SK-N-MC (cell line): ENCODE measurements at places on chromosomes 3 and 15.

GRCh38 chr3:117939425-117940027 lies 1095.1 kb downstream of the IGSF11 start:
- DNase-seq, result no peak

GRCh38 chr3:170962411-170962810 lies 54.0 kb upstream of the EIF5A2 start:
- no peak for DNase-seq

GRCh38 chr3:138890555-138891187 lies 55.9 kb upstream of the PIK3CB start:
- DNase-seq, result no peak

DNA sequence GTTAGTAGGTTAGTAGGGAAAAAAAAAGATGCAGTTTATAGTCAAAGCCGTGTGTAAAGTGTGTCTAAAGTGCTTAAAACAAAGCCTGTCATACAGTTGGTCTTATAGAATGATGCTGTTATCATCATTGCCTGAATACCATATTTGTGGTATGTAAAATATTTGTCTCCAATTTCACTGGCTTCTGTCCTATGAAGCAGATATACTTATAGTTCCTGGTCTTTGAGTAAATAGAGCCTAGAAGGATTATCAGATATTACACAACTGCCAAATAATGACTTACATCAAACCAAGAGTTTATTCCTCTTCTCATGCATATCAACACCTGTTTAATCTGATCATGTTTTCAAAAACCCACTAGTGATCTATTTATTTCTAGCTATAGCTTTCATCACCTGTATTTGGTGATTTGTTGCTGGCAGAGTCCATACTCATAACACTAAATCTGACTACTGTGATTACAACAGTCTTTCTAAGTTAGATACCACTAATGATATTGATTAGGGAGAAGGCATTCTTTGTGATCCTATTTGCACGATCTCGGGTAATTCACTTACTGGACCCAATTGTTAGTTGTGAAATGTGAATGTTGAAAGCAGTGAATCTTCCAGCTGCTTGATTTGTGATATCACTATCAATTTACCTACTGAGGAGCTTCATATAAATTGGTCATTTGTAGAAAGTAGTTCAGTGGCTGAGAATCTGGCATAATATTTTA lies 413.7 kb downstream of the LPP start:
- DNase-seq, result no peak

DNA sequence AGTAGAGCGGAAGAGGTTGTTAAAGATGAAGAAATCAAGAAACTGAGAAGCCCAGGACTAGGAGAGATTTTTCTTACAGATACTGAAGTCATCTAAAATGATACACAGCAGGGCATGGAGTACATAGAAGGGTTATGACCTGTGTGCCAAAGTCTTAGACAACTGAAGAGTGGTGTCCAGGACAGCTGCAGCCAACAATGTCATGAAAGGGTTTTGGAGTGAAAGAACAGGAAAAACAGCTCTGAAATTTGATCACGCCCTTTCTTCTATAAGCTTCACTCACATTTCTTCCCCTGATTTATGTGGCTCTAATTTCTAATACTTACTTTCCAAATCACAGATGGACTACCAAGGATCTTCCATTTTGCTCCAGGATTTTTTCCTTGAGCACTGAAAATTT lies 3.0 kb downstream of the CFAP20DC start:
- DNase-seq, result no peak

GRCh38 chr15:85755471-85755870 lies 39.3 kb downstream of the KLHL25 start:
- no peak for DNase-seq

DNA sequence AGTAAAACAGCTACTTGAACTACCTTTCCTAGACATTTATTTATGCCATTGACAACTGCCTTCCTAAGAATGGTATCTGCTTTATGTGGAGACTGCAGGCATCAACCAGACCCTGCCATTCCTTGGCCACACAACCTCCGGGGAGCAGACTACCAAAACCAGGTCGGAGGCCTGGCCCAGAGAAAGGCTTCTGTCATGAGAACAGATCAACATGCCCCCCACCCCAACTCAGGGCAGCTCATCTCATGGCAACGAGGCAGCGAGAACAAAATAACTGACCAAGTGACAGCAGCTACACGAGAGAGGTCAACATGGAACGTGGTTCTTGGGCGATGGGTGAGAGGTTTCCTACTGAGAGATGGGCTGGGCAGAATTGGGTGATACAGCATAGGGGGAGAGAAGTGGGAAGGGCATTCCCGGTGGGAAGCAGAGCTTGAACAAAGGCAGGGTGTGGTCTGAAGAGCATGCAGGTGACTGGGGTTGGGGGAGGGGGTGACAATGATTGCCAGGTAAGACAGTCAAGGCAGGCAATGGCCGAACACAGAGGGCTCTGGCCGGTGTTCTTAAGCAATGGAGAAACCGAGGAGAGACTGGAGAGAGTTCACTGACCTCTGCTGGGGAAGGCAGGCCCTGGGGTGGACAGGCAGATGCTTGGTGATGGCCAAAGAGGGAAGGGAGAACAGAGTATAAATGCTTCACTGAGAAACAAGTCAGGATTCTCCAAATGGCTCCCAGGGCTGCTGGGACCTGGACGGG lies 33.9 kb downstream of the CCDC12 start:
- DNase-seq, result no peak

- DNase-seq, result no peak
Measured at GRCh38 chr15:23546158-23546557, 19.3 kb upstream of the MKRN3 start.

DNA sequence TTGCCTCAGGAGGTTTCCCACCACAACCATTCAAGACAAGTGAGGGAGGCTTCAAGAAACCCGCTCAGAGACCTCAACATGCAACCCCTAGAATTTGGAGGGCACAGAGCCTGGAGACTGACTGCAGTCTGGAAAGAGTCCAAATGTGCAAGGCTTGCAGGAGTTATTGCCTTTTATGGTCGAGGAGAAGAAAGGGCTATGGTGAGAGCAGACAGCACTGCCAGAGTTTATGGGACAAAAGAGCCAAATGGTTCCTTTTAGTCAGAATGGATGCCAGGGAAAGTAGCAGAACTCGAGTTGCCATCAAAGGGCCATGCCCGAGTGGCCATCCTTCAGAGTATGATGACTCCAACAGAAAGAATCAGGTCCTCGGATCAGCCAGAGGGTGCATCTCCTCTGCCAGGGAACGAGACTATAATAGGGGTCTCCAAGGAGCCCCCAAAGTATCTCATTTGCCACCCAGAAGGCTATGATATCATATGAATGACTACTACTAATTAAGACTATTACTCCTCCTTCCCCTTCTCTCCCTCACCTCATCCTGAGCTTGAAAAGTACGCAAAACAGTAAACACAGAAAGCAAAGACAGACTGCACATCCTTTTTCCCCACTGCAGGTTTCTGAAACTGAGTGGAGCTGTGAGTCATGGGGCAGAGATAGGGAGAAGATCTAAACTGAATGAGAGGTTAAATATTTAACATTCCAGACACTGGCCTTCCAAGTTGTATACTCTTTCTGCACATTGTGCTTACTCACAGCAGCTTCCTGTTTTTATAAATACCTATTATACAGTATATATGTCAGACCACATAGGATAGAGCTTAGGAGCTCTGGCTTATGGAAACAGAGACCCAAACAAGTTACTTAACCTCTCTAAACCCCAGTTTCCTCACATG lies 33.9 kb upstream of the TMCO5A start:
- DNase-seq, result no peak

GRCh38 chr15:91624353-91624968 lies 229.0 kb upstream of the SLCO3A1 start:
- DNase-seq, result no peak

GRCh38 chr15:57821826-57822225 lies 115.3 kb downstream of the POLR2M start:
- no peak for DNase-seq

- no peak for DNase-seq
Measured at GRCh38 chr15:51160484-51160883, 65.8 kb upstream of the TNFAIP8L3 start.

DNA sequence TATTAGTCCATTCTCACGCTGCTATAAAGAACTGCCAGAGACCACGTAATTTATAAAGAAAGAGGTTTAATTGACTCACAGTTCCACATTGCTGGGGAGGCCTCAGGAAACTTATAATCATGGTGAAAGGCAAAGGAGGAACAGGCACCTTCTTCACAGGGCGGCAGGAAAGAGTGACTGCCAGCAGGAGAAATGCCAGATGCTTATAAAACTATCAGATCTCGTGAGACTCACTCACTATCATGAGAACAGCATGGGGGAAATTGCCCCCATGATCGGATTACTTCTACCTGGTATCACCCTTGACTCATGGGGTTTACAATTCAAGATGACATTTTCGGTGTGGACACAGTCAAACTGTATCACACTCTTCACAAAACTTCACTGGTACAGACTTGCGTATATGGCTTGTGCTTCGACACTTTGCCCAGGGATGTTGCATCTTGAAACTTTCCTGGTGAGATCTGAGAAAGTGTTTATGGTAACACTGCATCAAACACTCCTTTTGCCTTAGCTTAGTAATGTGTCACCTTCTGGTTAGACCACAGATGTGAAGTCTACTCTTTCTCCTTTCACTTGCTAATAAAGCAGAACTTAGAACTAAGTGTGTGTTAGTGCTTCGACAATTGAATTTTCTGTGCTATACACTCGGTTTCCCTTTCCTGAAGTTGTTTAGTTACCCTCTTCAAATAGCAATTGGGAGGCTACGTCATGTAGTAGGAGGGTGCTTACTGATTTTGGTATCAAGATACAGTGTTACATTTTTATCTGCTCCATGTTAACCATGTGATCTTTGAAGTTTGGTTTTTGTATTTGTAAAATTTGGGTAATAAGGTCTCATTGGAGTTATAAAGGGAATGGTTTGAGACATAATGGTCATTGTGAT lies 185.7 kb downstream of the LPP start:
- DNase-seq, result no peak

DNA sequence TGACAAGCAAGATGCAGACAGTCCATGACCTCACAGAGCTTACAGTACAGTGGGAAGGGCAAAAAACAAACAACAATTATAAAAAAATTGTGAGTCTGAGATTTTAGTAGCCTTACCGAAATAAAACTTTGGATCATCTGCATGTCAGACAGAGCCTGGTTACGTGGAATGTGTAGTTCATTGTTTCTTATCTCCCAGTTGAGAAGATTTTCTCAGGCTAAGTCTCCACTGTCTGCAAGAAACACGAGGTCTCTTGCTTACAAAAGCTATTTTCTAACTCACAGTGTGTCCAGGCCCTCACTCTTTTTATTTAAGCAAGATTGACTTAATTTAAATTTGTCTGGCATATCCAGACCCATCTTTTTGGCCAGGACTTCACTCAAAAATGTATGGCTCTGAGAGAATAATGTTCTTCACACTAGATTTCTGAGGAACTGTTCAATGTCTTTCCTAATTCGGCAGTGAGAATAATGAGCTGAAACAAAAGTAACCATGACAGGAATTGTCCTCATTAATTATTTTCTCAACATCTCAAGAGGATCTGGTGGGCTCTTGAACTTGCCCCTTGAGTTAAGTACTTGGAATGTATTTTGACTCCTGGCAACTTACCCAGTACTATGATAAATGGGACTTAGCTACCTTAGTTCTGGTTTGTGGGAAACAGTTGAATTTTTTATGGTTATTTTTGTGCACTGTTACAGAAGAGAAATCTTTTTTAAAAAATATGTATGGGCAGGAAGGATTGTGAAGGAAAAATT lies 265.1 kb upstream of the COL8A1 start:
- DNase-seq, result no peak

DNA sequence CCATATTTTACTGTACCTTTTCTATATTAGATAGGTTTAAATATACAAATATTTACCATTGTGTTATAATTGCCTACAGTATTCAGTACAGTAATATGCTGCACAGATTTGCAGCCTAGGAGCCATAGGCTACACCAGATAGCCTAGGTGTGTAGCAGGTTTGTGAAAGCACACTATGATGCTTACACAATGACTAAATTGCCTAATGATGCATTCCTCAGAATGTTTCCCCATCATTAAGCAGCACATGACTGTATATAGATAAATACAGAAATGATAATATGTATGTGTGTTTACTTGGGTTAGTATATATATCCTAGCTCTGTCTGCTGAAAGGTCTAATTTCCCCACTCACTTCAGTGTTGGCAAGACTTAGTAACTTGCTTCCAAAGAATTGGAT lies 65.8 kb downstream of the MYL3 start:
- DNase-seq, result no peak

DNA sequence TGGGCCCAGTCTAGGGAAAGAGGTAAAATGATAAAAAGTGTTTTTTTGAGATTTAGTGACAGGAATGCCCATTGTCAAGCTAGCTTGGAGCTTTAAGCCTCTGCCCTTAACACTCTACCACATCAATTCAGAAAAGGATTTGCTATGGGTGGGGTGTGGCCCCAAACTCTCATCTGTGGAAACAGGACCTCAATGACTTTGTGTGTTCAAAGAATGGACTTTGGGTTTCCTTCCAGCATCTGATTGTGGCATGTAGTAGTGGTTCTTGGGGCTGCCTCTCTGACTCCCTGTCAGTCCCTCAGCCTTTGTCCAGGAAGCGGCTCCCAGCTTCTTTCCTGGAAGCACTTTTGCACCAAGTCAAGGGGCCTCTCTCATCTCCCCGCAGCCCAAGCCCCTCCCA lies 56.1 kb downstream of the CCNL1 start:
- no peak for DNase-seq

DNA sequence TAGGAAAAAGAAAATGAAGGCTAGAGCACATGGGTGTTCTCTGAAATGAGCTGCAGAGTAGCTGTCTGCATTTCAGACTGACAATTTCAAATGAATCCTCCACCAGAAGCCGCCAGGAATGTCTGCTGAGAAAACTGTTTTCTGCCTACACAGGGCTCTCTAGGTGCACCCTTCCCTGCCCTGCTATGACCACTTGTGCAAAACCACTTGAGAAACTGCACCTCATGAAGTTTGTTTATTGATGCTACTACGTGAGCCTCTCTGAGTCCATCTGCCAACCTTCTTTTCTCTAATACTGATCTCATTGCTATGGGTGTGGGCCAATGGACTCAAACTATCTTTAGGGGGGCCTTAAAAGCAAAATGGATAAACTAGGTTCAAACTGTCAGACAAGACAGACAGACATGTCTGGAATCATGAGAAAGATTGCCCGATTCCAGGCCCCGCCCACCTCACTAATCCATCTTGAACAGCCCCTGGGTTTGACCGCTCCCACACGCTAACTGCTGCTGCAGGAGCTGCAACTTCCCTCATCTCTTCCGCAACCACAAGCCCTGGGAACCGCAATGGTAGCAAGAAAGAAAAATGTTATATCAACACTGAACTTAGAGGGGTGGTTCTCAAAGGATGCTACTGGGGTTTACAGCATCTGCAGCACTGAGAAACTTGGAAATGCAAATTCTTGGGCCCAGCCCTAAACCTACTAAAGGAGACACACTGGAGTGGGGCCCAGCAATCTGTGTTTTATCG lies 9.0 kb upstream of the CD47 start:
- no peak for DNase-seq

GRCh38 chr3:12935023-12935860 lies 93.9 kb upstream of the RPL32 start:
- DNase-seq, result no peak

DNA sequence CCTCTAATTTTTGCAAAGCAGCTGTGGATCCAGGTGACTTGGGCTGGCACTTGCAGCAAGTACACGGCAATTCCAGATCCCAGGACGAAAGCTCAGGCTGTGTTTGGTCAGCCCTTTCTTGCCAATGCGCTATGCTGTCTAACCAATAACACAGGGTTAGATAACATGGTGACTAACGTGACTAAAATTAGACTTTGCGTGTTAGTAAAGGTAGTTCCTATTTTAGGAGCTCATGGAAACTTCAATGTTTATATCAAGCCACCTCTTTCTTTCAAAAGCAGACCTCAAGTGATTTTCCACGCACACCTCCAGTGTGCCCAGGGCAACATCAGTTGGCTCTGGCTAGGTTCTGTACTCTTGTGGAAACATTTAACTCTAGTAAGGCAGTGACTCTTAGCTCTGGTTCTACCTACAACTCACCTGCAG lies 32.5 kb downstream of the CDCP1 start:
- no peak for DNase-seq
